Stimulated activated CD4-positive, alpha-beta T cell treated with anti-CD3 and anti-CD28 coated beads, Interleukin-15, amount 100 ng/mL, for 24 hours (primary cell): ENCODE measurements at places on chromosomes 16 and 17.
A peak's percentile ranks its signal among the peaks of the same experiment; 100 is the strongest.

DNA sequence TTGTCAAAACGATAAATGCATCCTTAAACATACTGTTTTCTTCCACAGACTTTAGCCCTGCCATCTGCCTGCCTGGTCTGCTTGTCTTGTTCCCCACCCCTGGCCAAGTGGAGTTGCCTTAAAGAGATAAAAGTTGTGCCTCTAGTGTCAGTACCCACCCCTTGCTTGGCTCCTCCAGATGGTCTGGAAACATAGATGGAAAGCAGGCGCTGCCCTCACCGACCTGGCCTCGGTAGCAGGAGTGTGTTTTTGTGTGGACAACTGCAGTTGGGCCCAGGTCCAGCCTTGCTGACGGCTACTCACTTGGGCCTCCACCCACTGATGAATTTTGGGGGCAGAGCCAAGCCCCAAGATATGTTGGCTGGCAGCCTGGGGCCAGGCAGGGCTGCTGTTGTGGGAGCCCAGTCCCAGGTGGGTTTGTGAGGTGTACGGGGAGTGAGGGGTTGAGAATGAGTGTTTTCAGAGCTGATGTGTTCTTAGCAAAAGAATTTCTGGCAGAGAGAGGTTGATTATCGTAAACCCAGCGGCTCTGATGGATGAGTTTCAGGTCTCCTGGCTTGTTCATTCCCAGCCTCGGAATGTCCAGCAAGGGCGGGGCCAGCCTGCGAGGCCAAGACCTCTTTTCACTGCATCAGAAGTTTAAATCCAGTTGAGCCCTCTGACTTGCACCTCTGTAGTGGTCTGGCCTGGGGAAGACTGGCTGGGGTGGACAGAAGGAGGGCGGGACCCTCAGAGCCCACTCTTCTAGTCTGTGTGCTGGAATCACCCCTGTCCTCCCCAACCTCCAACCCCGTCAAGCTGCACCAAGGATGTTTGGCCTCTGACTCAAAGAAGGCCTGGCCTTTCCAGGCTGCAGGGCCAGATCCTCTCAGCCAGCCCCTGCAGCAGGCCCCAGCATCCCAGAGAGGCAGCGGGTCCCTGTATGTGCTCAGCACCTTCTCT is 179.7 kb downstream of the RAB11FIP4 start:
- no peak for DNase-seq

GRCh38 chr17:16314189-16314588 is 39.1 kb downstream of the CENPV start:
- DNase-seq = no peak

DNA sequence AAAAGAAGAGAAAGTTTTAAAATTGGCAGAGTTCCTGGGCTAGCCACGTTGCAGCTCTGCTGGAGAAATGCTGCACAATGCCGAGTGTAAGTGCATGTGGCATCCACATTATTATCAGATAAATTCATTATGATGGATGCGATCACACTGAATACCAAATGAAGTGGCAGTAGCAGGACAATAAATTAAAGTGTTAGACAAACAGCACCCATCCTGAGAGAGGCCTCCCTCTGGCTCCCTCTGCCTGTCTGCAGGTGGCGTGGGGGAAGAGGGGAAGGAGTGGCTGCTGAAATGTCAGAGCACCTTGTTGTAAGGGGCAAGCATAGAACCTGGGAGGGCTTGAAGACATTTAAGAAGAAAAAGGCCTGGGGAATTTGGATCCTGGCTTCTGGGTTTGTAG is 324.1 kb downstream of the HAPSTR1 start:
- DNase-seq = no peak

DNA sequence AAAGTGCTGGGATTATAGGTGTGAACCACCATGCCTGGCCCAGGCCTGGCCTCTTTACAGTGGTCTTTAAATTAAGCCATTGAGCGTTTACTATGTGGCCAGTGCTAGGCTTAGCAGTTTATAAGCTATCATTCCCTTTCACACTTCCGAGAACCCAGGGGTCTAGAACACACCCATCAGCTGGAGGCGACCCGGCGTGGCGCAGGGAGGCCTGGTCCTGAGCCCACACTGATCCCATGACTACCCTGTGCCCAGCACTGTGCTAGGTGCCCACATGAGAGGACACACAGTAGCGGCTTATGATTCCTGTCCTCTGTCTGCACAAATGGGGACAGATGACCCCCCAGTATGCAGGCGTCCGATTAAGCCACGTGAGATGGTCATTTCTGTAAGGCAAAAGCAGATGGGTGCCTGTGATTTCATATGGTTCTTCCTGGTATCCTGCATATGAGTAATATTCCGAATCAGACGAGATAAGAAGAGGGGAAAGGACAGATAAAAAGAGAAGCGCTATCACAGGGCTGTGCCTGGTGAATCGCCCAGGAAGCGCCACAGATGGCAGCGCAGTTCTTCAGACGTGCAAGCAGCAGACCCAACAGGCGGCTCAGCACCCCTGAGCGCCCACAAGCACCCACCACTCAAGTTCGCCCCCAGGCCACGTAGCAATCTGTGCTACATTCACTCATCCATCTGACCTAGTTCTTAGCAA is 5.3 kb downstream of the OSGIN1 start:
- DNase-seq = no peak

- DNase-seq = no peak
These were observed at the start of gene MYL4 for GRCh38 chr17:47208744-47209488. MYL4 (plus strand) TSS chr17:47209348; CDS start chr17:47209423, 75 bp downstream.

GRCh38 chr16:3020604-3021448 is 658 bp downstream of the TNFRSF12A start:
- DNase-seq = peak; percentile 64
